ENCODE measurements at places on chromosomes 6 and 20.

- DNase-seq, result no peak
Measured at GRCh38 chr6:163764565-163764964, 350.0 kb downstream of the QKI start.

- no peak for DNase-seq
Measured at GRCh38 chr20:61812845-61813485, 252.7 kb downstream of the TAF4 start.

DNA sequence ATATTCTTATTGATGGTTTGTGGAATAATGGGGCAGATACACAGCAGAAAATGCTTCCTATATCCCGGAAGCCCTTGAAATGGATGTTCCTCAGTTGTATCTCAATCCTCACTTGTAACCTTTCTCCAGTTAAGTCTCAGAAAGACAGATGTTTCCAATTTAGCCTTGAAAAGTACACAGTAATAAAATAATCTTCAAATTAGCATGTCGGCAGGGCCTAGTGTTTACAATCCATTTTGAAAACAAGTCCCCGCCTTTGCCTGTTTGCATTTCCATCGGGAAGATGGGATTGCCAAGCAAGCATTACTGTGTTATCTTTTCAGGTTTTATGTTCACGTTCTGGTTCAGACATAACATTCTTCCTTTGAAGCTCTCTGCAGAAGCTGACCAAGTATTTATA is 41.5 kb downstream of the SNRNP48 start:
- DNase-seq, result no peak

GRCh38 chr6:54192993-54193392 is 81.8 kb downstream of the MLIP start:
- no peak for DNase-seq

- no peak for DNase-seq
Measured at GRCh38 chr20:43721097-43721428, 5.7 kb downstream of the GTSF1L start.

GRCh38 chr6:137000825-137001224 is 43.9 kb downstream of the IL20RA start:
- DNase-seq, result no peak

DNA sequence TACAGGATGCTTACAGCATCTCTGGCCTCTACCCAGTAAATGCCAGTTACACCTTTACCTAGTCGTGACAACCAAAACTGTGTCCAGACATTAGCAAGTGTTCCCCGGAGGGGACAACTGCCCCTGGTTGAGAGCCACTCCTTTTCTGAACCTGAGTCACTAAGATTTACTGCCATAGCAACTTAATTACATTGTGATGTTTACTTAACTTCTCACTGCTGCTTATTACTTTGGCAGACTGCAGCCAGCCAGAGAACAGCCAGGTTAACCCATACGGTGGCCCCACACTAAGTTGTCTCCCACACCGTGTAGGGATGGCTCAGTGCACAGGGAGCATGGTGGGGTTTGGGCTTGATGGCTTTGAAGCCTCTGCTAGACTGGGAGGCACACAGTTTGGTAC is 204.7 kb upstream of the SULF2 start:
- DNase-seq, result no peak

DNA sequence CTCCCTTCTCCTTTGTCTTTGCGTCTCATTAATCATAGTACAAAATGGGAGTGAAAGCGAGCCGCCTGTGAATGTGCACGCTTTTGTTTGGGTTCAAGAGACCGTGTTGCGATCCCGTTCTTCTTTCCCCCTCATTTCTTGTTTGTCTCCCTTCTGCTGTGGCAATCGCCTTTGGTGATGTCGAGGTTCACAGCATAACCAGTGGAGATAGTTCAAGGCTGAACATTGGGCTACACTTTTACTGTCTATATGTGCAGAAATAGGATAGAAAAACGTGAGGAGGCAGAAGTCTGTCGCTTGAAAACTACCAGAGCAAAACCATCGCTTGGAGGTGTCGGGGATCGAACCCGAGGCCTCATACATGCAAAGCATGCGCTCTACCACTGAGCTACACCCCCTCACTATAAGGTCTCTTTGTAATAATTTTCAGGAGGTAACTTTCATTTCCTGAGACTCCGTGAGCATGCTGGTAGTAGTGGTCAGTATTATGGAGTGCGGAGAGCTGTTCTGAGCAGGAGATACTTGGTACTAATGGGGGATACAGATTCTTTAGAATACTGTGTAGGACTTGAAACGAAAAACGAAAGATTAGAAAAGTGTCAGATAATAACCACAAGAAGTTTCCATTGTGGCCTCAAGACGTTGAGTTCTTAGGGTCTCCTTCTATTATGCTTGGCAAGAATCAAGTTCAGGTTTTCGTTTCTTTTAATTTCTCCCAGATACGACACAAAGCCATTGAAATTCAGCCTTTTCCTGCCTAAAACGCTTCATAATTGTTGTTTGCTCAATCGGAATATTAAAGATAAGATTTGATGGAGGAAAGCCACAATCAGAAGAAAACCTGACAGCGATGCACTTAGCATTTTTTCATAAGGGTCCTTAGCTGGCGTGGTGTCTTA is 106.6 kb downstream of the TRIM27 start:
- no peak for DNase-seq

GRCh38 chr6:90298459-90299053 is 1.9 kb upstream of the BACH2 start:
- no peak for DNase-seq

DNA sequence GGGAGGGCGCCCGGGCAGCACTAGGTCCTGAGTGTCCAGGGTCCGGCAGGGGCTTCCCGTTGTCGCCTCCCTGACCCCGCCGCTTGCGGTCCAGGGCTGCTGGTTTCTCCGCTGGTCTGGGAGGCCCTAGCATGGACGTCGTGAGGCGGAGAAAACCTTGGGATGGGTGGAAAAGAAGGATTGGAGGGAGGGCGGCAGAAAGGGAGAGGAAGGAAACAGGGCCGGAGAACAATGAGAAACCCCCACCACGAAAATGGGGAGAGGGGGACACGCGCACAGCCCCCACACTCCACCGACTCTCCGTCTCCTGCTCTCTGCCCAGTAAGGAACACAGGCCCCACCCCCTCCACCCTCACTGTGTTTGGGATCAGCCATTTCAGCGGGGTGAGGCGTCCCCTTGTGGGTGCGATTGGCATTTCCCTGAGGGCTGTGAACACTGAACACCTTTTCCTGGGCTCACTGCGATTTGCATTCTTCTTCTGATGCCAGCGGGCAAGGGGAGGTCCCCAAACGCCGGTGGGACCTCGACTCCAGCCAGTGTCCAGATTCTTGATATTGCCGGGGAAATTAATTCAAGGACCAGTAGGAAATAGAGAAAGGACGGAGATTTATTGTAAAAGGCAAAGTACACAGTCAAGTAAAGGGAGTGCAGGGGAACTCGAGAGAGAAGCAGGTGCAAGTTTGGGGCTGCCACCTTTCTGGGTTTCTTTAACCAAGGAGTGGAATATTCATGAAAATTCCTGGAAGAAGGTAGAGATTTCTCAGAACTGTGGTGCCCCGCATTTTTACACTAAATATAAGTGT is 3.3 kb upstream of the RAET1G start:
- DNase-seq, result peak; percentile 26

GRCh38 chr6:37105148-37106050 is 64.6 kb upstream of the PIM1 start:
- DNase-seq, result no peak

- DNase-seq, result no peak
Measured at GRCh38 chr6:56934876-56935275, 20.0 kb upstream of the BEND6 start.

- DNase-seq, result no peak
Measured at GRCh38 chr20:50055524-50056083, 57.3 kb downstream of the UBE2V1 start.

DNA sequence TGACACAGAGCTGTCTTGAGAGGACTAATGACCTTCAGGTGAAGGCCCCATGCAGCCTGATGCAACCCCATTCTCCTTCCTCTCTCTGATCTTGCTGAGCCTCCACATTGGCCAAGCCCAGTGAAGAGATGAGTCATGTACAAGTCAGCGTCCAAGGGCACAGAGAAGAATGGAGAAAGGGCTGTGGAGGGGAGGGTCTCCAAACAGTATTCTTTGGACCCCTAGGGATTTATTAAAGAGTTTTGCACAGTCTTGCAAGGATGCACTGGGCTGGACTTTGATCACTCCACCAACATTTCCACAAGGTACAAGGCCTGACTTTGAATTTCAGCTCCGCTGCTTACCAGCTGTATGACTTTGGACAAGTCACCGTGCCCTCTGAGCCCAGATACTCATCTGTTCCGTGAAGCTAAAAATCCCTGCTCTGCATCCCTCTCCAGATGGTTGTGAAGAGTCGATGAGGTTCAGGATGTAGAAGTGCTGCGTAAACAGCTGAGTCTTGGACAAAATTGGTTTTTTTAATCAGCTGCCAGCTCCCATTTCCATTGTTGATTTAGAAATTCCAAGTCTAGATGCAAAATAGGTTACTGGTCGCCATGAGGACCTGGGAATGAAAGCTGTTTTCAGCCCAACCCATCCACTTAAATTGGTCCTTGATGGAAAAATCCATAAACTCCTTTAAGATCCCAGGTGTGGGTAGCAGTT is 14.1 kb upstream of the KCNG1 start:
- DNase-seq, result no peak

- no peak for DNase-seq
Measured at GRCh38 chr6:64301307-64302236, 666.0 kb downstream of the PHF3 start.

GRCh38 chr6:152248980-152249379 is 388.2 kb downstream of the SYNE1 start:
- no peak for DNase-seq

GRCh38 chr20:11808841-11809240 is 108.9 kb upstream of the BTBD3 start:
- DNase-seq, result no peak

DNA sequence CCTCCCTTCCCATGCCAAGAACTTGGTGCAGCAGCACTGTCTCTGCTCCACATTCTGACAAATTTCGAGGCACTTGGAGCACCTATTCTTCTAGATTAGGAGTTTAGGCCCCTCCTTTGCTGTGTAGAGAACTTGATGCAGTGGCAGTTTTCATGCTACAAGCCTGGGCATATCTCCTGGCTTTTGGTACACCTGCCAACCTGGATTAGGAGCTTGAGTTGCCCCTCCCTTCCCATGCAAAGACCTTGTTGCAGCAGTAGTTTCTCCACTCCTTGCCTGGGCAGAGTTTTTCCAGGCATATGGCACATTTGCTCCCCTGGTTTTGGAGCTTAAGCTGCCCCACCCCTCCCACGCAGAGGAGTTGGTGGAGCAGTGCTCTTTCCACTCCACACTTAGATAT is 956.1 kb downstream of the EYS start:
- DNase-seq, result no peak

GRCh38 chr6:144033816-144034735 is 26.0 kb upstream of the PLAGL1 start:
- DNase-seq, result no peak

DNA sequence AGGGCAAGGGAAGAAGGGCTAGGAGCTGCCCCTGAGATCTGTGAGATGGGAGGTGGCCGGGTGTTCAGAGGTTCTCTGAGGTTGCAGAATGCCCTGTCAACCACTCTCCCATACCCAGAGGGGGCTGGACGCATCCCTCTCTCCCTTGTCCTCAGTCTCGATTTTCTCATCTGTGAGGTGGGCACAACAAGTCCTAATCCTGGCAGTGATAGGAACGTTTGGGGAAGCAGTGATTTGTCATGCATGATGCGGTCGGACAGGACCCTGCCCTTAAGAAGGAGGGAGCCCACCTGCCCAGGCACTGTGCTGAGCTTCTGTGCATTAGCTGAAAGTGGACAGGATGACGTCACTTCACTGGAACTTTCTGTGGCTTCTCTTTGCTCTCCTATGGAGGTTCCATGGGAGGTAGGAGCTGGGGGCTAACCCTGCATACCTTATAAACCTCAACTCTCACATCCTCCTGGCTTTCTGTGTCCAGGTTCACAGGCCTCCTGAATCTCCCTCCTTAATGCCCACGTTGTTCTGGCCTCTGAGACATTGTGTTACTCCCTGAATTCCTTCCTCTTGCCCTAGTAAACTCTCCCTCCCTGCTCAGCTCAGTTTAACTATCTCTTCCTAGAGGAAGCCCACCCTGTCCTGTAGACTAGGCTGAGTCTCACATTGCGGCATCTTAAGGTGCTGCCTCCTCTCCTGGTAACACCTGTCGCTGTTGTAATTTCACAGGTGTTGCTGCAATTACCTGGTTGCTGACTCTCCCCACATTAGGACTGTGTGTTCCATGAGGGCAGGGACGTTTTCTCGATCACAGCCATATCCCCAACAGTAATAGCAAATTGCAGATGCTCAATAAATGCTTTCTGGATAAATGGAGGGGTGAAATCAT is 30.1 kb upstream of the CSNK2A1 start:
- DNase-seq, result no peak

DNA sequence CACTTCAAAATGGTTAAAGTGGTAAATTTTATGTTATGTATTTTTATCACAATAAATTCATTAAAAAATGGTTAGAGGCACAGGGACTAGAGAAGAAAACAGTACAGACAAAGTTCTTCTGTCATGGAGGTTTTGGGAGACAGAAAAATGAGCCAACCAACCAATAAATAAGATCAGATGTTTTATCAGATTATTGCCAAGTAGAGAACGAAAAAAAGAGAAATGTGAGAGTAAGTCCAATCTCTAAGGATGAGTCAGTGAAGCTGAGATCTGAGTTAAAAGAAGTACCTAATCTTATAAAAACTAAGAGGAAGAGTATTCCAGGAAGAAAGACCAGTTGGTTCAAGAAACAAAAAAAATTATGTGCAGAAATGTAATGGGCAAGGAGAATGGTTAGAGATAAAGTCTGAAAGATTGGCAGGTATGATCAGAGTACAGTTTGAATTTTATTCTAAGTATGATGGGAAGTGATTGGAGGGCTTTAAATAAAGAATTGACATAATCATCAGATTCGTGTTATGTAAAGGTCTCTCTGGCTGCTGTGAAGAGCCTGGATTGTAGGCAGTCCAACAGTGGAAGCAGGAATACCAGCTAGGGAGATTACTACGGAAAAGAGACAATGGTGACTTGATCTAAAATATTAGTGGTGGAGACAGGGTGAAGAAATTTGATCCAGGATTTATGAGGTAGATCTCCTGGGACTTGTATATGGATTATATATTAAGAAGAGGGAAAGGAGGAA is 79.6 kb downstream of the RCAN2 start:
- DNase-seq, result no peak

- no peak for DNase-seq
Measured at GRCh38 chr6:17352302-17352701, 41.1 kb upstream of the CAP2 start.

- no peak for DNase-seq
Measured at GRCh38 chr20:17643531-17644188, 38.4 kb downstream of the RRBP1 start.

- DNase-seq, result no peak
Measured at GRCh38 chr20:20224806-20225205, 143.1 kb upstream of the INSM1 start.

- no peak for DNase-seq
Measured at GRCh38 chr20:23445596-23446217, 6.2 kb downstream of the CSTL1 start.

GRCh38 chr6:27038498-27038897 is 209.0 kb upstream of the PRSS16 start:
- no peak for DNase-seq

DNA sequence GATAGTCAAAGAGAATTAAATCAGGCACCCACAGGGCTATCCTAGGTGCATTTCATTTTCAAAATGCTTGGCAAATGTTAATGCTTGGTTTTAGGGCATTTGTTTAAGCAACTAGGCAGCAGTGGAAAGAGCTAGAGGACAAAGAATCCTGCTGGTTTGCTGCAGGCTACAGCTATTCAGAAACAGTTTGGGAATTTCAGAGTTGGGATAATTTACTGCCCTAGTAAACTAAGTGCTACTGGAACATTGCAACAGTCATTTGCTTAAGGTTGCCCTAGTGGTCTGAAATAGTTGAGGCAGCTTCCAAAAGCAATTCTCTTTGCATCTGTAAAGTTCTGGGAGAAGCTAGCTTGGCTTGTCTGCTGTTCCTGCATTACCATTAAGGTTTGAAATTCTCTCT is 312.7 kb downstream of the LAMA2 start:
- no peak for DNase-seq
